ENCODE measurements at places on chromosomes 1 and 21.

- DNase-seq = no peak
These were observed 103.2 kb downstream of the COLGALT2 start for GRCh38 chr1:183934314-183934713.

GRCh38 chr1:211732293-211732980, 57.0 kb upstream of the NEK2 start:
- DNase-seq = no peak

GRCh38 chr1:30916296-30916695, 7.7 kb upstream of the SDC3 start:
- no peak for DNase-seq

DNA sequence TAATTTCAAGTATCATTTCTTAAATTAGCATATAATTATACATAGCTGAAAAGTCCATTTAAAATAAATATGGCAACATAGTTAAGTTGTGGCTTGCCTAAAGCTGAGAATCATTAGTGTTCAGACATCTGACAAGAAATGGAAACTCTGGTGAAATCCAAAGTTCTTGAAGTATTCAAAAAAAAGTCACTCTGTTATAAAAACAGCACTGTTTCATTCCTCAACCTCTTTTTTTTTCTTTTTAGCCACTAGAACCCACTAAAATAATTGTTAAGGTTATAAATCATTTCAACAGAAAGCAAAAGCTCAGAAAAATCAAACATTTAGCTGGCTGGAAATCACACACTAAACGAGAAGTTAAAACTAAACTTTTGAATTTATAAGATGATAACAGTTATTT, 476.7 kb downstream of the LTN1 start:
- DNase-seq = no peak

- no peak for DNase-seq
These were observed 92.5 kb upstream of the FMN2 start for GRCh38 chr1:239999170-239999569.

- no peak for DNase-seq
These were observed 65.6 kb upstream of the ERRFI1 start for GRCh38 chr1:8091691-8092090.

Measured in activated CD4-positive, alpha-beta T cell treated with anti-CD3 and anti-CD28 coated beads for 24 hours (primary cell).